ENCODE measurements at places on chromosomes 7 and 10. TPM values are rescaled to one million over a fixed set of nuclear protein-coding genes. Genes with fewer than 3 reads are reported as not detected.

DNA sequence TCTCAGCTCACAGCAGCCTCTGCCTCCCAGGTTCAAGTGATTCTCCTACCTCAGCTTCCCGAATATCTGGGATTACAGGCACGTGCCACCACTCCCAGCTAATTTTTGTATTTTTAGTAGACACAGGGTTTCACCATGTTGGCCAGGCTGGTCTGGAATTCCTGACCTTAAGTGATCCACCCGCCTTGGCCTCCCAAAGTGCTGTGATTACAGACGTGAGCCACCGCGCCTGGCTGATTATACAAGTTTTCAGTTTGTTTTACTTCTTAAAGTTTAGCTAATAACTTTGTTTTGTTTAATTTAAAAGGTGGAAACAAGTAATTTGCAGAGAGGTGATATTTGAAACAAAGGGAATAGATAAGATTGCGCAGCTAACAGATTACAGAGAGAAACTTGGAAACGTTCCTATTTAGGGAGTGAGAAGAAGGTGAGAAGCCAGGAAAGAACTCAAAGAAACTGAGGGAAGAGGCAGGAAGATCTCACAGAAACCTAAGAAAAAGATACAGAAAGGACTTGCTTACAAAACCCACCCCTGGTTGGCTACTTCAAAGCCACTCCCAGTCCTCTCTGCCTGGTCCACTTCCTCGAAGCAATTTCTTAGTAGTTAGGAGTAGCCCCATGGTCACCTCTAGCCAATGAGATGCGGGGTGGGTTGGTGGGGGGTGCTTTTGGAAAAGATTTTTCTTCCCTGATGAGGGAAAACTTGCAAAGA lies 15.0 kb upstream of the PDLIM1 start:
- H3K27ac ChIP-seq = no peak overlapping the region
- H3K27me3 ChIP-seq = peaks cover 7% of the 10 kb centered on the region
- H3K36me3 ChIP-seq = peaks cover 6% of the 10 kb centered on the region
- no peak overlapping the region for H3K4me3 ChIP-seq
- peaks cover 35% of the 10 kb centered on the region for H3K4me1 ChIP-seq

- no peak for DNase-seq
- no peak overlapping the region for H3K27ac ChIP-seq
- H3K36me3 ChIP-seq = no peaks in the 10 kb centered on the region
- H3K4me1 ChIP-seq = no peaks in the 10 kb centered on the region
- no peaks in the 10 kb centered on the region for H3K27me3 ChIP-seq
- no peak overlapping the region for H3K4me3 ChIP-seq
These were observed 235.4 kb downstream of the RNLS start for GRCh38 chr10:88347597-88348304.

- no peaks in the 10 kb centered on the region for H3K4me1 ChIP-seq
- no peak for DNase-seq
- no peaks in the 10 kb centered on the region for H3K36me3 ChIP-seq
- H3K4me3 ChIP-seq = no peak overlapping the region
- no peak overlapping the region for H3K27ac ChIP-seq
These were observed 123.6 kb downstream of the OAT start for GRCh38 chr10:124294811-124295770.

DNA sequence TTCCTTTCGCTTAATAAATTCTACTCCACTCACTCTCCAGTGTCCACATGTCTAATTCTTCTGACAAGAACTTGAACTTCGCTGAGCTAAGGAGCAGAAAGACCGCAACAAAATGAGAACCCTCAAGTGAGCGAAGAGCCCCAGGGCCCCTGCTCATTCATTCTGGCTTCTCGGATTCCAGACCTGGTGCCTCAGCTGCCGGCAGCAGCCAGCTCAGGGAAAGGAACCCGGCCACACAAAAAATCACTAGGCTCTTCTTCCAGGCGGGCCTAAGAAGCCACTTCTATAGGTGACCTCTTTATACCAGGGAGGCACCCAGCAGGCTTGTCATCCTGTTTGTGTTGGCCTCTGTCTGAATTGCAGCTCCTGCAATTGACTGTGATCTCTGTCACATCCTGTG lies 33.3 kb downstream of the OTUD1 start:
- H3K4me1 ChIP-seq = no peaks in the 10 kb centered on the region
- H3K4me3 ChIP-seq = no peak overlapping the region
- no peak overlapping the region for H3K27ac ChIP-seq

GRCh38 chr10:104483582-104483981 lies 129.9 kb downstream of the CFAP58 start:
- H3K36me3 ChIP-seq = no peaks in the 10 kb centered on the region
- no peak overlapping the region for H3K27ac ChIP-seq
- H3K27me3 ChIP-seq = peaks cover 68% of the 10 kb centered on the region
- no peak for DNase-seq
- no peaks in the 10 kb centered on the region for H3K4me1 ChIP-seq
- no peak overlapping the region for H3K4me3 ChIP-seq

DNA sequence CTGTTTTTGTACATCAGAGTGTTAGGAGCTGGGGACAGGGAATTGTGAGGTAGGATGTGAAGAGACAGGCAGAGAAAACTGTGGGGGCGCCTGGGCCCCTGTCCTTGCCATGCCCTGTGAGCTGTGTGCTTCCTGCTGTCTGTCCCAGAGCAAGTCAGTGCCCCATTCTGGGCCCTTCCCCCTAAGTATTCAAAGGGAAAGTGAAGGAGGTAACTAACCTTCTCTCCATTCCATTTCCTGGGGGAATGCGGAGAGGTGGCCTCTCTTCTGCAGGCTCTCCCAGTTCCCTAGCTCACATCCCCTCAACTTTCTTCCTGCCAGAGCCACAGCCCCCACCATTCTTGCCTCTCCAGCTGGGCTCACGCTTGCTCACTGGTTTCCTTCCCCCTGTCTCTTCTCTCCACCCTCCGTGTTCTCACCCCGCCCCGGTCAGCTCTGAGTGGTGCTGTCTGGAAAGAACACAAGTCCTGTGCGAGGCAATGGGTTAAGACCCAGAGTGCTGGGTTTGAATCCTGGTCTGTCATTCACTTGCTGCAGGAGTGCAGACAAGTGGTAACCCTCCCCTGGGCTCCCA lies 9.7 kb upstream of the VSIR start:
- no peak for DNase-seq
- H3K4me3 ChIP-seq = no peak overlapping the region
- H3K27ac ChIP-seq = no peak overlapping the region
- no peaks in the 10 kb centered on the region for H3K36me3 ChIP-seq
- H3K27me3 ChIP-seq = peaks cover 62% of the 10 kb centered on the region

DNA sequence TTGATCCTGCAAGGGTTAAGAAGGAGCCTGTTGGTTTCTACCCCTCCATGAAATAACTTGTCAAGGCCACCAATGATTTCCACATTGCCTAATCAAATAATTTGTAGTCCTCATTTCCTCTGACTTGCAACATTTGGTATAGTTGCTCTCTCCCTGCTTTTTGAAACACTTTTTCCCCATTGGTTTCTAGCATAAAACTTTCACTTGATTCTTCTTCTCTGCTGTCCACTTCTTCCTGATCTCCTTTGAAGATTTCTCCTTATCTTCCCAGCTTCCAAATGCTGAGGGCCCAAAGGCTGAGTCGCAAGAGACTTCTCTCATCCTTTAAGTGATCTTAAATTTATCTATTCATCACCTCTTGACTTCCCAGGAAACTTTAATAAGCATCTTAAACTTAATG lies 134.2 kb downstream of the ITGB8 start:
- no peak for DNase-seq
- H3K27ac ChIP-seq = no peak overlapping the region
- H3K27me3 ChIP-seq = no peaks in the 10 kb centered on the region
- H3K4me1 ChIP-seq = no peaks in the 10 kb centered on the region

GRCh38 chr10:78688230-78688900 lies 380.4 kb upstream of the ZMIZ1 start:
- H3K27me3 ChIP-seq = peaks cover 56% of the 10 kb centered on the region
- H3K4me1 ChIP-seq = peaks cover 17% of the 10 kb centered on the region
- H3K4me3 ChIP-seq = no peak overlapping the region

The SGPL1 gene
- total RNA-seq = 75.8 TPM

DNA sequence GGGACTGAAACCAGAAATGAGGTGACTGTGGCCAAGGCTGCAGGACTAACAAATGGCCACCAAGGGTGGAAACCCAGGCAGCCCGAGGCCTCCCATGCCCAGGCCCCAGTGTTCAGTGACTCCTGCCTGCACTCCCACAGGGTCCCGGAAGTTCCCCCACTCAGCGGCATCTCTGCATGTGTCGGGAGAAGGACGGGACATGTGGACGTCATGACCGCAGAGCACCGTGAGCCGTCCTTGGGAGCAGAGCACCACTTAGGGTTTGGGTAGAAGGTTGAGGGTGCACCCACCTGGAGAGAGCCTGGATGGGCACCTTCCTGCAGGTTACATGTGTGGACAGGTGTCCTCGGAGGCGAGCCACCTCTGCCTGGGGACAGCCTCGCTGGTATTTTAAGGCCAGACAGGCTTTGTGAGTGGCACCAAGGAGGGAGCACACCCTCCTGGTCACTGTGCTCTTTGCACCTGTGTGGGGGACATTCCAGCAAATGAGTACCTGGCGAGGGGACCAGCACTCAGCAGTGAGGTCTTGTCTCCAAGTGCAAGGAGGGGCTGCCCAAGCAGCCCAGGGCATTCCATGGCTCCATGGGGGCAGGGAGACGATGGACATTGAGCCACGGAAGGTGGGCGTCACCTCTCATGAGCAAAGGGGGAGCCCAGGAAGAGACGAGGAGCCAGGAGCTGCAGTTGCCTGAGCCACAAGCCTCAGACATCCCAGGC lies 95.3 kb upstream of the TCERG1L start:
- H3K4me3 ChIP-seq = no peak overlapping the region
- H3K4me1 ChIP-seq = no peaks in the 10 kb centered on the region

- no peaks in the 10 kb centered on the region for H3K4me1 ChIP-seq
- H3K36me3 ChIP-seq = no peaks in the 10 kb centered on the region
- H3K27me3 ChIP-seq = no peaks in the 10 kb centered on the region
- H3K4me3 ChIP-seq = no peak overlapping the region
These were observed 141.7 kb downstream of the AUTS2 start for GRCh38 chr7:69739931-69740431.

GRCh38 chr7:27126596-27127327 lies 3.8 kb downstream of the HOXA4 start:
- no peak overlapping the region for H3K4me3 ChIP-seq
- DNase-seq = no peak
- no peak overlapping the region for H3K27ac ChIP-seq
- H3K27me3 ChIP-seq = no peaks in the 10 kb centered on the region

DNA sequence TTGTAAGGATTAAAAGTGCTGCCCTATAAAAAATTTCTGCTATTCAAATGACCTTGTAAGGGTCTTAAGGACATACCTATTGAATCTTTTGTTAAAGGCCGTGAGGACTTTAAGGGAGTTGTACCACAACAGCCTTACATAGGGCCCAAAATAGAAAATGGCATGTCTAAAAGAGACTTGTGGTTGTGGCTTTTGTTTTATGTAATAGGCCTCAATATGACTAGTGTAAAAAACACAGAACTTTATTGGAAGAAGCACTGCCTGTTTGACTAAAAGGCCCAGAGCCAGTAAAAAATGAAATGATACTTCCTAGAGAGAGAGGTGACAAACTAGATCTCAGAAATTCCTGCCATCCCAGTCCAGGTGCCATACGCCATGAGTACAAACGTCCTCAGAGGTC lies 286.6 kb downstream of the SEMA3D start:
- H3K4me3 ChIP-seq = no peak overlapping the region
- DNase-seq = no peak
- no peak overlapping the region for H3K27ac ChIP-seq
- H3K4me1 ChIP-seq = peaks cover 7% of the 10 kb centered on the region

The GNGT1 gene
- not detected for total RNA-seq

DNA sequence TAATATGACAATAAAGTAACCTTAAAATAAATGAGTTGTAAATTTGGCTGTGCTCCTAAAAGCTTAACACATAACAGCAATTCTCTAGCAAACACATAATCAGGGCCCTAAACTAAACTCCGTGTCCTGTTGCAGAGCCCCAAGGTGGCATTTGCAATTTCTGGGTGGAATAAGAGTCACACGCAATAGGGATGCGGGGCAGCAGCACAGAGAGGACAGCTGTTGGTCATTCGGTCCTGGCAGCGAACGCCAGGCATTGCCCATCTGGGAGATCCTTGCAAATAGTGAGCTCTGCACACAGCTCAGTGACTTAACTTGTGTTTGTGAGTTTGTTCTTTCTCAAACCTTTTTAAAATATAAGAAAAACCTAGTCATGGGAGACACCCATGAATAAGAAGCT lies 25.7 kb downstream of the PAXIP1 start:
- no peak overlapping the region for H3K27ac ChIP-seq
- DNase-seq = no peak
- no peaks in the 10 kb centered on the region for H3K27me3 ChIP-seq
- no peak overlapping the region for H3K4me3 ChIP-seq

- peak overlapping the region; percentile 86 for H3K4me3 ChIP-seq
- H3K36me3 ChIP-seq = peaks cover 14% of the 10 kb centered on the region
- H3K27me3 ChIP-seq = no peaks in the 10 kb centered on the region
- H3K4me1 ChIP-seq = peaks cover 30% of the 10 kb centered on the region
- H3K27ac ChIP-seq = no peak overlapping the region
- DNase-seq = peak; percentile 32
These were observed 39.0 kb downstream of the TET1 start for GRCh38 chr10:68598978-68599770.

- no peak overlapping the region for H3K4me3 ChIP-seq
- H3K4me1 ChIP-seq = no peaks in the 10 kb centered on the region
- H3K36me3 ChIP-seq = no peaks in the 10 kb centered on the region
These were observed 118.7 kb downstream of the NPTX2 start for GRCh38 chr7:98735801-98736200.

DNA sequence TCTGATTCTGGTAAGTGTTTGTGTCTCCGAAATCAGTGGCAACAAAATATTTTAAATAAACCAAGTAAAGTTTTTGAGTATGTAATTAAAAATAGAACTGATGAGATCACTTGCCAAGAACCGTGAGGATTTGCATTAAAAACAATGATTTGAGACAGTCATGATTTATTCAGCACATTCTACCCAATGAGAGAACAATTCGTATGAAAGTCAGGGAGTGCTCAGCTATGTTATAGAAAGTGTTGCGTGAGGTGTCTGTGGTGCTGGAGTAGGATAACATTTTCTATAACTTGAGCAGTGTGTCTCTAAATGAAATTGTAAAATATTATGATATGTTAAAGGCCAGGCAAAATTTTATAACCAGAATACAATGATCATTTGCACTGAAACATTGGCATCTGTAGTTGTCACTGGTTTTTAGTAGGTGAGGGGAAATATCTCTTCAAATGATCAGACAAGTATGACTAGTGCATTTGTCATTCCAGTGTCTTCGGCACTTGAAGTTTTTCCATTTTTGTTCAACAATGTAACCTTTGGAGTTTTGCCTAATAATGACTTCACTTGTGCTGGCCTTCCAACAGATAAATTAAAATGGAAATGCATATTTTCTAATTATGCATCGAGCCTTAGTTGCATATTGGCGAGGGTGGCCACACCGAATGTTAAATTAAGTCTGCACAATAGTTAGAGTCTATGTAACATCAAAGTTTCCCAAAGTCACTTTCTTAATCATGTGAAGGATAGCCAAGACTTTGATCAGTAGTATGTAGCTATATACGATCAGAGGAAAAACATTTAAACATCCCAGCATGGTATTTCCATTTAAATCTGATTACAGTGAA lies 335.9 kb downstream of the GFRA1 start:
- H3K27me3 ChIP-seq = peaks cover 18% of the 10 kb centered on the region
- no peak for DNase-seq
- no peaks in the 10 kb centered on the region for H3K4me1 ChIP-seq
- H3K4me3 ChIP-seq = no peak overlapping the region
- H3K36me3 ChIP-seq = no peaks in the 10 kb centered on the region
- H3K27ac ChIP-seq = no peak overlapping the region
